ENCODE measurements at places on chromosomes 1 and 21.

- DNase-seq: no peak
Observed at GRCh38 chr1:56825436-56825835, 6.2 kb upstream of the FYB2 start.

DNA sequence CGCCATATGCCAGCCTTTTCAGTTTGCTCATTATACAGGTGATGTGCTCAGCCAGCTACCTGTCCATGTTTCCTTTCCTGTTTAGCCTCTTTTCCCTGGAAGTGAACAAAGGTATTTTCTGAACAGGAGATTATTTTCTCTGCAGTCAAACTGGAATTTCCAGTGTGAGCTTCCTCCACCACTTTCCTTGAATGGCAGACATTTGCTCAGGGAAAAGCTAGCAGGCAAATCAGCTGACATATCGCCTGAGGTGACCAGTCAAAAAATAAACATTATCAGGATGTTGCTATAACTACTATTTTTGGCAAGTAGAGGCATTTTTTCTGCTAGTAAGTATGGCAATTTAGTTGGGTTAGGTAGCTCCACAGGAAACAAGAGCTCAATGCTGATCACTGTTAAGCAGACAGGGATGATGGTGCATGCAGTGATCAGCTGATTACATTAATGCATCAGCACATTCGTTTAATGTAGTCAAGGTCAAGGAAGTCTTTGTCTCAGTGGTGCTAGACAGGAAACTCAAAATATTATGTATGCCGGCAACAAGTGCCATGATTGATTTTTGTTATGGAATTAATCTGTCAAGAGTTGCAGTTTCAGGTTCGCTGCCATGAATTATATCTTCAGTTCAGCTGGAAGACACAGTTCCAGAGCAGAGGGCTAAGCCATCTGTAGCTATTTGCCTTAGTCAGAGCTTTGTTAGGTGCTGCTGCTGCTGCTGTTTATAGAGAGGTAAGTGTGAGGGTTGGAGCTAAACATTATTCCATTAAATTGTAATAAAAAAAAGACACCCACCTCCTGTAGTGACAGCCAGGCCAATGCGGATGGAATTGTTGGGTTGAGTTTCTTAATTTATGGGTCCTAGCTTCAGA is 179.7 kb upstream of the ST6GALNAC5 start:
- DNase-seq: peak; percentile 30

DNA sequence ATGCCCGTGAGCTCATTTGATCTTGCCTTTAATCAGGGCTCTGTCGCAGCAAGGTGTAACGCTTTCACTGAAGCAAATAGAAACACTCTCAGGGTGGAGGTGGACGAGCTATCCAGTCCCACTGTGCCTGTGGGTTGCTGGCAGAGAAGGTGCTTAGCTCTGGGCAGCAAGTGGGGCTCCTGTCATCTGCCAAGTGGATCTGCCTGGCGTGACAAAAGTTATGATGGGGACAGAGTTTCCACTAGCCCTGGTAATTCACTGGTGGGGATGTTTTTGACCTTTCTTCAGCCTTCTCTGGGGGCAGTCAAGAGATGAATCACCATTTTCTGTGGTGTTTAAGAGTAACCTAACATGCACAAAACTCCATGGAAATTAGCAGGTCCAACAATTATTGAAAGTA is 71.3 kb upstream of the EDEM3 start:
- no peak for DNase-seq

DNA sequence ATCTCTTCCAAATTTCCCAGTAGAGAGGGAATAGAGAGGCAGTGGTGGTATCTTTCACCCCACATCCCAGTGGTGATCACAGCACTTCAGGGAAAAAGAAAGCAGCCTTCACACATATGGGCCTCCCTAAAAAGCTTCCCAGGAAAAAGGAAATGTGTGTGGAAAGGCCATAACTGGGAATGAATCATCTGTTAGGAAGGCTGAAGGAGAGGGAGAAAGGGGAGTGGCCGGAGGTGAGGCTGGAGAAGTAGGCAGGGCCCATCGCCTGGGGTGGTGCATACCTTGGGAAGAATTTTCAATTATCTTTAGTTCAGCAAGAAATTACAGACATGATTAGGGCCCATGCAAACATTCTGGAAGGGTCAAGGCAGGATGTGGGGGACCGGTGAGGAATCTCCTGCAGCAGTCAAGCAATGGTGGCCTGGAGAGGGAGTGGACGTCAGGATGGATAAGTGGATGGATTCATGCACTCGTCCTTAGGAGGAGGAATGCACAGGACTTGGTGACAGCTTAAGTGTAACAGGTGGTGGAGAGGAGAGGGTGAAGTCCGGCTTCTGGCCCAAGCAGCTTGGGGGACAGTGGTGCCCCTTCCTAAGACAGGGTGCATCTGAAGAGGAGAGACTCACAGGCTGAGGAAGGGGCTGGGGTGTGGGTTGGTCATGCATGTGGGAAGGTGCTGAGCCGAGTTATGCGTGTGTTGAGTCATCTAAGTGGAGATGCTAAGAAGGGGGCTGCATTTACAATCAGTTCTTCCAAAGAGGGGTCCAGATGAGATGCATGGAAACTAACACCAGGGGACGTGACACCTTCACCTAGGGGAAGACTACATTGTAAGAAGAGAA is 17.9 kb downstream of the HIVEP3 start:
- no peak for DNase-seq

- peak; percentile 93 for DNase-seq
Observed at GRCh38 chr1:241847796-241848685, at the start of gene EXO1. Gene EXO1, plus strand, starts transcription at chr1:241848204. Its CDS starts 2,222 bp downstream, at chr1:241850426.

- DNase-seq: no peak
Observed at GRCh38 chr1:187570166-187570565, 741.4 kb downstream of the PLA2G4A start.

- DNase-seq: no peak
Observed at GRCh38 chr1:40753142-40753882, 30.3 kb upstream of the KCNQ4 start.

- no peak for DNase-seq
Observed at GRCh38 chr1:172605641-172606040, 53.3 kb upstream of the FASLG start.

- no peak for DNase-seq
Observed at GRCh38 chr1:199279067-199279466, 640.2 kb downstream of the PTPRC start.
